ENCODE measurements at places on chromosomes 7 and 10.

- DNase-seq = no peak
Observed at GRCh38 chr10:100628061-100628460, 92.3 kb downstream of the HIF1AN start.

GRCh38 chr7:121023194-121023593, 34.7 kb downstream of the CPED1 start:
- no peak for DNase-seq

- no peak for DNase-seq
Observed at GRCh38 chr10:127550861-127551260, 1.8 kb downstream of the NPS start.

- DNase-seq = no peak
Observed at GRCh38 chr7:111532625-111533024, 29.7 kb downstream of the IMMP2L start.

DNA sequence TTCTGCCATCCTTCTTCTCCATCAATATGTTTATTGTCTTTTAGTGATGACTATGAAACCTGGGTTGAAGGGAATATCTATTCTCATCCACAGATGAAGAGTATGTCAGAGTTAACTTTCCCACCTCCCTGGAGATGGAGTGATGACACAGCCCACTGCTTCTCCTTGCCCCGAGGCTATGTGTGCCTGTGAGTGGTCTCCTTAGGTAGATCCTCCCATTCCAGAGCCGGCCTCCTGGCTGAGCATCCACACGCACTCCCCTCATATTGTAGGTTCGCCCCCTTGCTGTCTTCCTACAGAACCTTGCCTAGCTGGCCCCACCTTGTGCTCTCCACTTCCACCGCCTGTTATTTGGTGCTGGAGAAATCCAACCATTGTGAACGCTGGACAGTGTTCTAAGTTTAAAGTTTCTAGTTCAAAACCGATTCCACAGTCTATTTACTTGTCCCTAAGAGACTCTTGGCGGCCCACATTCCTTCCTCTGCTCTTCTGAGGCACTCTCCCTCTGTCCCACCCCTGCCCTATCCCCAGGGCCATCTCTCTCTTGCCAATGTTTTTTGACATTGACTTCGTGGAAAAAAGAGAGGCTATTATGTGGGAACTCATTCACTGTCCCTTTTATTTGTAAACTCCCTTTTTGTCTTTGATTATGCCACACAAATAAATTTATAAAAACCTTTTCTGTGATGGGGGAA, 168.0 kb downstream of the ZNF438 start:
- DNase-seq = no peak

- DNase-seq = no peak
Observed at GRCh38 chr10:72615970-72616369, 9.9 kb downstream of the MICU1 start.

GRCh38 chr10:100656454-100656853, 88.9 kb upstream of the PAX2 start:
- DNase-seq = no peak

DNA sequence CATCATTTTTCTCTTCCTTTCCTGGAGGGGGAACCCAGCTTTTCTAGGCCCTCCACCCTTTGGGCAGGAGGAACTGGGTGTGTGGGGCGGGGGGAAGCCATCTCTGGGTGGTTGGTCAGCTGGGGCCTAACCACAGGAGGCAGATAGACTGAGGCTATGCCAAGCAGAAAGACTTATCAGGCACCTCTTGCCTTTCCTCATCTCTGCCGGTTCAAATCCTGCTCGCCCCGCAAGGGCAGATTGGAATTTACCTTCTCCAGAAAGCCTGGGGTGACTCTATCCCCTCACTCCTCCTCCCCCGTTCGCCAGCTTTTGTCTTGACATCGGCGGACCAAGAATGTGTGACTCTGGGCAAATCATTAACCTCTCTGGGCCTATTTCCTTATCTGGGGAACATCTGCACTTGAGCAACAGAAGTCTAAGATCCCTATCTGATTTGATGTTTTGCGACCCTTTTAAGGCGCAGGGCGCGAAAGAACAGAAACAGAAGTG, 584 bp upstream of the GARS1 start:
- DNase-seq = peak; percentile 42

DNA sequence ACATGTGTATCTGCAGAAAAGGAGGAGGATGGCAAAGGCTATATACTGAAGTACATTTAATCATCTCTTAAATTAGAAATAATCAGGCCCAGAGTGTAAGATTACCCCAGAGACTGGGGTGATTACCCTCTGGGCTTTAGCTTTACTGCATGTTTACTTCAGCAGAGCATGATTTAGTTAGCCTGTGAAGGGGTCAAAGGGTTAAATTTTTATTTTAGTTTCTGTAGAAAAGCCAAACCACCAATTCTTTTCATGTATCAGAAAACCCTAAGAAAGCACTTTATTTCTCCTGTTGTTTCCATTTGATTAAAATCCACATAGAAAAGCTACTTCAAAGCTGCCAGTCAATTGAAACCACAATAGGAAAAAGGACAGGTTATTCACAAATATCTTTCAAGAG, 101.5 kb upstream of the LSM8 start:
- no peak for DNase-seq

GRCh38 chr7:50356212-50356944, 51.9 kb downstream of the IKZF1 start:
- no peak for DNase-seq

DNA sequence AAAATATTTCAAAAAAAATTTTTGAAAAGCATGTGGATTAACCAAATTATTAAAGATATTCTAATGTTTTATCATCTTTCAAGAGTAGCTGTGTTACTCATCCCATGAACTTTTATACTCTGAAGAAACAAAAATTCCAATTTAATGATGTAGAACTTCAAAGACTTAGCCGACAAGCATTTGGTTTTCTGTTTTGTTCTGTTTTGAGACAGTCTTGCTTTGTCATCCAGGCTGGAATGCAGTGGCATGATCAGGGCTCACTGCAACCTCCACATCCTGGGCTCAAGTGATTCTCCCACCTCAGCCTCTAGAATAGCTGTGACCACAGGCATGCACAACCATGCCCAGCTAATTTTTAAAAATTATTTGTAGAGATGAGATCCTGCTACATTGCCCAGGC, 17.8 kb upstream of the LCOR start:
- no peak for DNase-seq

GRCh38 chr10:103888113-103888841, 29.7 kb downstream of the STN1 start:
- no peak for DNase-seq

GRCh38 chr7:158699341-158699740, 5.3 kb downstream of the NCAPG2 start:
- no peak for DNase-seq

GRCh38 chr7:87332321-87332720, 13.1 kb upstream of the CROT start:
- DNase-seq = no peak

DNA sequence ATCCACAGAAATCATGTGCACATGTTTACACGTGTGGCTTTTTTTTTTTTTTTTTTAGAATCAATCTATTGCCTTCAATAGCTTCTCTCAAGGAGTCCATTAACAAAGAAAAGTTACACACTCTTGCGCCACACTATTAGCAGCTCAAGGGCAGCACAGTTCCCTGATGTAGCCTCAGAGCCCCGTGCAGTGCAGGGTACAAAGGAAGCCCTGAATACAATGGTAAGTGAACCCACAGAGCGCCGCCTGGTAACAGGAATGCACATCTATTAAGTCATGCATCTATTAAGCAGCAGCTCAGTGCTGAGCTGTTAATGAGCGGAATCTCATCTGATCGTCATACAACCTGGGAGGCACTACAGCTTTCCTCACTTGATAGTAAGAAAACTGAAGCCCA, 113.7 kb upstream of the PDLIM1 start:
- no peak for DNase-seq

DNA sequence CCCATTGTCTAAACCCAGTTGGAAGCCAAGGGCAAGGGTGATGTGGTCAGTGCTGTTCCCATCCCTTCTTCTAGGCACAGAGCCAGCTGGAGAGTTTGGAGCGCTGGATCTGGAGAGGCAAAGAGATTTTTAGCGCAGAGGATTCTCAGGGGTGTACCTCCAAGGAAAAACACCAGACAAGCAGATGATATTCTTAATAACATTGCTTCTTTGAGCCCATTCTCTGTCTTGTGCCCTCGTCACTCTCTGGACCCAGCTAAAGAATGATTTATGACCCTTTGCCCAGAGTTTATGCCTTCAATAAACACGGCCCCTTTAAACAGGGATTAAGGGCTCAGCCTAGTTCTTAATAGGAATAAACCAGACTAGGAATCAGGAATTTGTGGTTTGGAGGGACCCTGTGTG, 4.7 kb upstream of the HIP1 start:
- DNase-seq = no peak

- DNase-seq = no peak
Observed at GRCh38 chr10:115214829-115215228, 121.7 kb downstream of the ATRNL1 start.

DNA sequence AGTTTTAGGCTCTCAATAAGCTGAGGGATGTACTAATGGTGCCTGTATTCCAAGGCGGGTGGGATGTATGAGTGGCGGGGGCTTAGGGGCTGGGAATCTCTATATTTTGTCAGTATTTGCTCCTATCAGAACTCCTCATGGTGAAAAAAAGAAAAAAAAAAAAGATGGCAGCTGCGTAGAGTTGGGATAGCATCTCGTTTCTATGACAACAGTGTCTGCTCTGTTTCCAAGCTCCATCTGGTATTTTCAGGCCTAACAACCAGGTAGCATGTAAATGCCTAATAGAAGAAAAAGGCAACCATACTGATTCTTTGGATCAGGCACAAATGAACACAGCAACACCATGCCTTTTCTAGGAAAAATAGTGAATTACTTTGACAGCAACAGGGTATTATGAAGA, 11.7 kb upstream of the CCDC172 start:
- no peak for DNase-seq

GRCh38 chr10:80412486-80412885, 4.1 kb downstream of the PRXL2A start:
- no peak for DNase-seq
